Left colon (tissue), 2 donors: ENCODE measurements at places on chromosomes 2 and 18. TPM values are rescaled to one million over a fixed set of nuclear protein-coding genes. Genes with fewer than 3 reads are reported as not detected.

Gene SERPINB4
- not detected for total RNA-seq

Gene LRRTM4
- total RNA-seq, result not detected

DNA sequence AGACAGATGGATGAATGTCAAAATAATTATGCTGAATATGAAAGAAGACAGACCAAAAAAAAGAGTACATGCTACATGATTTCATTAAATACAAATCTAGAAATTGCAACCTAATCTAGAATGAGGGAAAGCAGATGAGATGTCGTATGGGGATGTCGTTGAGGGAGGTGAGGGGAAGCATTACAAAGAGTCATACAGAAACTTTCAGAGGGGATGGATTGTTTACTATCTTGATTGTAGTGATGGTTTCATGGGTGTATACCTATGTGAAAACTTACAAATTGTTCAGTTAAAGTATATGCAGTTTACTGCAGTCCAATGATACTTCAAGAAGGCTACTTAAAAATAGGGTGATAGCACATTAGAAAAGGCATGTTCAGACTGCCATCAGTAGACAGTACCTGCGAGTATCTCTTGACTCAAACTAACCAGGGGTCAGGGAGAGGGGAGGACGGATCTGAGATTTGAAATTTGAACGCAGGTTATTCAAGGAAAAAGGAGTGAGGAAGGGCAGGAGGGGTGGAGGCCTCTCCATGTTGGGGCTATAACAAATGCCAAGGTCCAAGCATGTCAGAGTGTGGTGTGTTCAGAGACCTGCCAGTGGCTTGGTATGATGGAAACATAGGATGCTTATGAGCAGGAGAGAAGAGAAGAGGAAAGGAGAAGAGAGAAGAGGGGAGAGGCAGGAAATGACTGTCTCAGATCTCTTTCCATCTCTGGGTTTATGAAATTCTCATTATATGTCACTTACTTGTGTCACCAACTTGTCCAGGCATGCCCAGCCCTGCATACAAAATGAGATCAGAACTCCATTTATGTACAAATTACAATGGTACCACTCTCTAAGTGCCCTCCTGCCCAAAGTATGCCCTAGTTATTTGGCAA lies 257.3 kb upstream of the CXCR4 start:
- no peak for DNase-seq

DNA sequence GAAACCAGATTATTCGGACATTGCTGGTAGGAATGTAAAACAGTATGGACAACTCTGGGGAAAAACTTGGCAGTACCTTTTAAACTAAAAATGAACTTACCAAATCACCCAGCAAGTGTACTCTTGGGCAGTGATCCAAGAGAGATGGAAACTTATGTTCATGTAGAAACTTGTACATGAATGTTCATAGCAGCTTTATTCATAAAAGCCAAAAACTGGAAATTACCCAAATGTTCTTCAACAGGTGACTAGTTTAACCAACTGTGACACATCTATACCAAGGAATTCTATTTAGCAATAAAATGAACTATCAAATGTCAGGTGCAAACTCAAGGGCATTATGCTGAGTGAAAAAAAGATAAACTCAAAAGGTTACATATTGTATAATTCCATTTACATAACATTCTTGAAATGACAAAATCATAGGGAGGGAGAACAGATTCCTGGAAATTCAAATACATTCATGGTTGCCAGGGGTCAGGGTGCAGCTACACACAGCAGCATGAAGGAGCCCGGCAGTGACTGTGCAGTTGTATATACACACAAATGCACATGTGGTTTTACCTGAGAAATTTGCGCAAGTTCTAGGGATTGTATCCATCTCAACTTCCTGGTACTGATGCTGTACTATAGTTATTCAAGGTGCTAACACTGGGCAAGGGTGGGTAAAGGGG lies 3.5 kb upstream of the RNU4ATAC start:
- no peak for DNase-seq

- DNase-seq, result no peak
These were observed 63.4 kb downstream of the MYO5B start for GRCh38 chr18:50131591-50131990.
